ENCODE measurements at places on chromosomes 13 and 19.

DNA sequence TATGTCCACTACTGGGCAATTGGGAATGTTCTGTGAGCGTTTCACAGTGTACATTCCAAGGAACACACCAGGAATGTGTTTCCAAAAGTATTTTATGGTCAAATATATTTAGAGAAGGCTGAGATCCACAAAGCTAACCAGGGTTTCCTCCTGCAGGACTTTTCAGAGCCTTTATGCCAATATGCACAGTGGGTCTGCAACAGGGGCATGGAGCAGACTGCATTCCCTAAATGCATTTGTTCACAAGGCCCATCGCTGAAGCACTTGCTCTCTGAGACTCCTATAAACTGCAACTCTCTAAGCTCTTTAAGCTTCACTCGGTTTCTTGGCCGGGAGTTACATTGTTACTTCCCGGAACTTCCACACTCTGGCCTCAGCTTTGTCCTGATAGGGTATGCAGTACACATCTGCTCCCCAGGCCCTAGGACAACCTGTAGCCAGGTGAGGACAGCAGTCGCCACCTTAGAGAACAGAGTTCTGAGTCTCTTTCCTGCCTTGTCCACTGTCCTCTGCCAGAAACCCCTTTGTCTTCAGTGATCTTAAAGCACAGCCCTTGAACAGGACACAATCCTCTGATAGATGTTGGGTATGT, 33.5 kb downstream of the FBN3 start:
- DNase-seq = no peak

- no peak for DNase-seq
Measured at GRCh38 chr13:29883941-29884518, 33.6 kb upstream of the UBL3 start.

GRCh38 chr13:110046811-110047210, 260.1 kb downstream of the COL4A1 start:
- DNase-seq = no peak

DNA sequence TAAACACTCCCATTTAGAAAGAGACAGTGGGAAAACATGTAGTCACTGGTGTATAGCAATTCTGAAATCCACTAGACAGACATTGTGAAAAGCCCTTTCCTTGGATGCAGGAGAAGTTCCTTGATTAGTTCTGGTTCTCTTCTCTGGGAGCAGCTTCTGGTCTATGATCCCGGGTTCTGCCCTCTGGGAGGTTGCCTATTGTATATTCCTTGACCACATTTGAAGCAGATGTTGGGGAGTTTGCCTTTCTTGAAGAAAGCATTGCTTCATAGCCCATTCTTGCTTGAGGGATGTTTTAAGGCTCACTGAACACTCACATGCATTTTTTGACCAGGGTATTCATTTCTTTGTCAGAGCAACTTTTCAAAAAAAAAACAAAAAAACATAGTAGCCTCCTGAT, 211.9 kb downstream of the NDFIP2 start:
- no peak for DNase-seq

DNA sequence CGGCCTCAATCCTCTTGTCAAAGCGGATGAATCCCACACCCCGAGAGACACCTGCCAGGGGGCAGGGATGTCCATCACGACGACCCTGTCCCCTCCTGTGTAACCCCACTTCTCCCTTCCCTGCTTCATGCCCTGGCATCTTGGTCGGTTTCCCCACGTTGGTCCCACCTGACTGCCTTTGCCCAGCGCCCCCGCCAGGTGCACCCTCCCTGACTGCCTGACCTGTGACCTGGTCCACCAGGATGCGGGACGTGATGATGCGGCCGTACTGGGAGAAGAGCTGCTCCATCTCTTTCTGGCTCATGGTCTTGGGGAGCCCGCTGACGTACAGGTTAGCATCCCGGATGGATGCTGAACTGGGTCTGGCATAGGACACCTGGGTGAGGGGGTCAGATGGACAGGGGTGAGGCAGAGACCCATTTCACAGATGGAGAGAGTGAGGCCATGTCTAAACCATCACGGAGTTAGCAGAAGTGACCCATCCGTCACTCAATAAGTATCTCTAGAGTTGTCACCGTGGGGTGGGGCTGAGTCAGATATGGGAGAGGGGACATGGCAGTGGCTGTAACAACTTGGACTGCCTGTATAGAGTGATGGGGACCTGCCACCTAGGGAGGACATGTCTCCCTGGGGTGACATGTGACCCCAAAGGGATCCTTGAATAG, 22.5 kb downstream of the ELAVL3 start:
- no peak for DNase-seq

DNA sequence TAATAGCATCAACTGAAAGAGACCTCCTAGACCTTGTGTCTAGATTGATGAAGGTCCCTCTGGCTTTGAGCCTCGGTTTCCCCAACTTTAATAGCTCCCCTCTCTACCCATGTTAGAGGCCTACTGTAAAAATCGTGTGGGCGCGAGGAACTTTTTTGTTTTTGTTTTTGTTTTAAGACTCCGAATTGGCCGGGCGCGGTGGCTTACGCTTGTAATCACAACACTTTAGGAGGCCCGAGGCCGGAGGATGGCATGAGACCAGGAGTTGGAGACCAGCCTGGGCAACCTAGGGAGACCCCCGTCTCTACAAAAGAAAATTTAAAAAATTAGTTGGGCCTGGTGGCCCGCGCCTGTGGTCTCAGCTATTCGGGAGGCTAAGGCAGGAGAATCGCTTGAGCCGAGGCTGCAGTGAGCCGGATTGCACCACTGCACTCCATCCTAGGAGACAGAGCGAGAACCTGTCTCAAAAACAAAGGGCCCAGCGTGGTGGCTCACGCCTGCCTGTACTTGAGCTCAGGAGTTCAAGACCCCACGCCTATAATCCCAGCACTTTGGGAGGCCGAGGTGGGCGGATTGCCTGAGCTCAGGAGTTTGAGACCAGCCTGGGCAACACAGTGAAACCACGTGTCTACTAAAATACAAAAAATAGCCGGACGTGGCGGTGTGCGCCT, 858 bp upstream of the PPP6R1 start:
- no peak for DNase-seq

DNA sequence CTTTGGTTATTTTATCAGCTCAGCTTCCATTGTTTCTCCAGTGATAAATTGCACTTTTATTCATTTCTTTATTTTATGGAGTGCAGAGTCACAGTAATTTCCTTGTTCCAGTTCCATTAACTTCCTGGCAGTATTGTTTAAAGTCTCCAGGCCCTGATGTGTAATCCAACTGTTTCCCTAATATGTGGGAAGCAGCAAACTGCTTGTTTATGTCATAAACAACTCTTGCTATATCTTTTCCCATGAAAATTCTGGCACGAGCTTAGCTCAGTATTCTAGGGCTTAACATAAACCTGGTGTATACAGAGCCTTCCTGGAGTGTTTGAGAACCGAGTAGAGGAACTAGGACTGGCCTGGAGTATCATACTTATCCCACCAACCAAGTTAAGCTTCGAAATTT, 83.5 kb upstream of the ARGLU1 start:
- no peak for DNase-seq

DNA sequence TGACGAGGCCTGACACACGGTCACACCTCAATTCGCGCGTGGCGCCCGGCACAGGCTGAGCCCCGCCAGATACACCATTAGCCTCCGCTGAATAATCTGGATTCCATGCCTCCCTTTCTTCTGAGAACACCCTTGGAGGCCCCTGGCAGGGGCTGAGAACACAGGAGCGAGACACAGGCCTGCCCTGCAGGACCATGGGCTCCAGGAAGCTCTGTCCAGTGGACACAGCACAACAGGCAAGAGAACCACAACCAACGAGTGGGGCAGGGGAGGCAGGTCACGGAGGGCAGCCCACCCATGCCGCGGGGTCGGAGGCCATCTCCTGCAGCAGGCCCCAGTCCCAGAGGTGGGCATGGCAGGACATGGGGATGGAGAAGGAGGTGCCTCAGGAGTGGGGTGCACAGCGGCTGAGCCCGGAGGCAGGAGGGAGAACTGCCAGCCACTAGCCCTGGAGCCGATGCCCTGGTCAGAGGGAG, 75.8 kb upstream of the C13orf46 start:
- DNase-seq = no peak

DNA sequence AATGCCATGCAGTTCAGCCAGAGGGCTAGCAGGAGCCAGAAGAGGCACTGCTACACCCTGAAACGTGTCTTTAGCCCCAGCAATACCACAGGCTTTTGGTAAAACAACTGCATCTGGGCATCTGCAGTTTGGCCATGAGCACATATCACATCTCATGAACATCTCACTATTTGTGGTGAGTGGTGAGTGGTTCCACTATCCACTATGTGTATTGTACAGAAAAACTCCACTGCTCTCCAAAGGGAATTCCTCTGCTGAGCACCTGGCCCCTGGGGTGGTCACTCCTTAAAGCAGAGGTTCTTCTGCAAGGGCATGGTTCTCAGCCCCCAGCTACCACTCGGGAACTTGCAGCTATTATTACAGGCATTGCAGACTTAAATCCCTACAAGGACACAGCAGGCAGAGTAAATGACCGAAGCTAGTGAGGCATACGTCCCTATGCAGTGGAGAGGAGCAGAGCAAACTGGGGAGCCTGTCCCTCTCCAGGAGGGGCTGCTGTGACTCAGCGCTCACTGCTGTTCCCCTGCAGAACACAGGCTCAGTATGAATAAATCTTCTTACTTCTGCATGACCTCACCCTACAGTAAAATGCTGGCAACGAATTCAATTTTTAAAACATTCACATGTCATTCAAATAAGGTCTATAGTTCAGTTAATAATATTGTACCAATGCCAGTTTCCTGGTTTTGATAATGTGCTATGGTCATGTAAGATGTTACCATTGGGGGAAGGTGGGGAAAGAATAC, 332.4 kb upstream of the ZNF507 start:
- no peak for DNase-seq

DNA sequence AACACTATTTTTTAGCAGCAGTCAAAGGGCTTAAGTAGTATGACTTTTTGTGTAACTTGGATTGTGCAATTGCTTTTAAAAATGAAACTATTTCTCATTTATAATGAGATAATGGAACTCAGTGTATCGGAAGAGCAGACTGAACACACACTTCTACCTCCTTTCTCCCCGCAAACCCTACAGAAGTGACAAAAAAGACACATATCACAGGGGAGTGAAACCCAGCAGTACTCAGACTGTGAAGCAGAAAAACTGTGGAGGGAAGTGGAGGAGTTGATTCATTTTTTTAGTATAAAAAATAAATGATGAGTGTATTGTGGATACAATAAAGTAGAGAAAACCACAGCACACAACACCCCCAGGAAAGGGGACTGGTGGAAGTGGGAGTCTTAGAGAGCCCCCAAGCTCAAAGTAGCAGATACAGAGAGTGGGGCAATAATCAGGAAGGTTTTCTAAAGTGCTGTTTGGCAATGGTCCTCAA, 9.7 kb downstream of the LPAR6 start:
- no peak for DNase-seq

GRCh38 chr19:44741841-44742329, 6.6 kb upstream of the BCL3 start:
- no peak for DNase-seq

DNA sequence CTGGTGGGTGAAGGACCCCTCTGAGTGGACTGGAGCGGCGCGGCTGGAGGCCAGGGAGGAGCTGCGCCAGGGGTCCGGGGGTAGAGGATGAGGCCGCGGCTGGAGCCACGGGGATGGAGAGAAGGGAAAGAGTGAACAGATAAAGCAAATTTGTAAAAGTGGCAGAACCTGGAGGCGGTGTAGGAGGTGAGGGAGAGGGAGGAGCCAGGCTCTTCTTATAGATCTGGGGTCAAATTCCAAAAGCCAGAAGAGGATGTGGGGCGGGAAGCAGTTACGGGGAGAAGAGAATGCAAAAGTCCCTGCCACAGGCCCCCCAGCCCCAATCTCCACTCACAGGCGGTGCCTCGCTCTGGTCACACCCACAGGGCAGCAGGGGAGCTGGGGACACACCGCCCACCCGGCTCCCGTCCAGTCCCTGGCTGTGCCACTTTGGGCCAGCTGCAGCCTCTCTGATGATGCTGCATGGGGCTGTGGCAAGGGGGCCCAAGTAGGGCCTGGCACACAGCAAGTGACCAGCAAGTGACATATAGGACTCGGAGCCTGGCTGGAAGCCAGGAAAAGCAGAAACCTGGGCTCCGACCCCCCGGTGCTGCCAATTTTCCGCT, 11.1 kb downstream of the LRRC4B start:
- DNase-seq = no peak

DNA sequence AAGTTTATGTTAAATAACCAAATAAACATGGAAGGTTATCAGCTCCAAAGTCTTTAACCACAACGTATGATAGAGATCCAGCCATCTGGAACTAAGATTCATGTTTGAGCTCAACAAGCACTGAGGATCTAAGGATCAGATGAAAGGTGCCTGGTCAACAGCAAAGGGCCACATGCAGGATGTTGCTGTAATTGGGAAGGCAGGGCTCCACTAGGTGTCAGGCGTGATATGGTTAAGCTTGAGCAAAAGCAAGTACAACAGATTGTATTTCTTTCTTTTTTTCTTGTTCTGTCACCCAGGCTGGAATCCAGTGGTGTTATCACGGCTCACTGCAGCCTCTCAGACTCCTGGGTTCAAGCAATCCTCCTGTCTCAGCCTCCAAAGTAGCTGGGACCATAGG, 12.0 kb downstream of the EBPL start:
- DNase-seq = no peak
